C1 segment of cervical spinal cord (tissue), 14 donors: ENCODE measurements at places on chromosomes 11 and 22.

DNA sequence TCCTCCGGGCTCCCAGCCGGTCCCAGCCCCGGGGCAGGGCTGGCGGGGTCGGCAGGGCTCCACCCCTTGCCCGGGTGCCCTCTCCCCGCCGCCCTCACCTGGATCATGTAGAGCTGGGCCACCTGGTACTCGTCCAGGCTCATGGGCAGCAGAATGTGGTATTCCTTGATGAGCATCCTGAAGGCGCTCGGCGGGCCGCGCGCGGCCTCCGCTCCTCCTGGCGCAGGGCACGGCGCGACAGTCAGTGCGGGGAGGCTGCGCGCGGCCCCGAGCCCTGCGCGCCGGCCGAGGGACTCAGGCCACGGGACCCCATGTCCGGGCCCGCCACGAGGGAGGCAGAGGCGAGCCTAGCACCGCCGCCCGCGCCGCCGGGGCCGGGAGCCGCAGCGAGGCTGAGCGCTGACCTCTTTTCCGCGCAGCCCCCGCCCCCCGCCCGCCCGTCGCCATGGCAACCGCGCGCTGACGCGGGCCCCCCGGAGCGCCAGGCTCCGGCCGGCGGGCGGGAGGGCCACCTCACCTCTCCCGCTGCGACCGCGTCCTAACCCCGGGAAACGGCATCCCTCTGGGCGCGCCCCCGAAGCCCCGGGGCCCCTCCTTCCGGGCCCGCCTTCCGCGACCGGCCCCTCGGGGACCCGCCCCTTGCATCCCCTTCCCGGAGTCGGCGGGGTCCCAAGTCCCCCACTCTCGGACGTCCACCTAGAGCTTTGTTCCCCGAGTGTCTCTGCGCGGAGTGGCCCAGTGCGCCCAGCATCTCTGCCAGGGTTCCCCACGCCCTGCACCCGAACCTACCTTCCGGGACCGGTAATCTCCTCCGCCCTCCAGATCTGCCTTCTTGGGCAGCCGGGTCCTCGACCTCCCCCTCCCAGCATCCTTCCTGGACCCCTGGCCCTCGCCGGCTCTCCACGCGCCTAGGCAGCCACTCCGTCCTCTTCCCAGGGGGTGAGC lies 886 bp downstream of the PITPNM1 start:
- no peak for DNase-seq

DNA sequence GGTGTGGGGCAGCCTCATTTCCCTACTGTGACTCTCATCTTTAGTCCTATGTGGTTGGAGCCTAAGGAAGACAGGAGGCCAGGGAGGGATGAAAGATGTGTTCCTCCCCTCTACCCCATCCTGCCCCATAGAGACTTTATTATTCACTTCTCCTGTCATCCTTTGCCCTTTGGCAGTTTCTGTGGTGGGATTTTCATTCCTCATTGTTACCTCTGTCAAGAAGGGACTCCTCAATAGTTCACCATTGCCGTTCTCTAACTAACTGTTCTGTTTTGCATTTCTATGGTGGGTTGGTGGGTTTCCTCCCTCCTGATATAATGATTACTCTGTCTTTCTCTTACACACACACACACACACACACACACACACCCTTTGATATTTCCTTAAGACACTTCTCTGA lies 202.3 kb downstream of the DSCAML1 start:
- DNase-seq = no peak

DNA sequence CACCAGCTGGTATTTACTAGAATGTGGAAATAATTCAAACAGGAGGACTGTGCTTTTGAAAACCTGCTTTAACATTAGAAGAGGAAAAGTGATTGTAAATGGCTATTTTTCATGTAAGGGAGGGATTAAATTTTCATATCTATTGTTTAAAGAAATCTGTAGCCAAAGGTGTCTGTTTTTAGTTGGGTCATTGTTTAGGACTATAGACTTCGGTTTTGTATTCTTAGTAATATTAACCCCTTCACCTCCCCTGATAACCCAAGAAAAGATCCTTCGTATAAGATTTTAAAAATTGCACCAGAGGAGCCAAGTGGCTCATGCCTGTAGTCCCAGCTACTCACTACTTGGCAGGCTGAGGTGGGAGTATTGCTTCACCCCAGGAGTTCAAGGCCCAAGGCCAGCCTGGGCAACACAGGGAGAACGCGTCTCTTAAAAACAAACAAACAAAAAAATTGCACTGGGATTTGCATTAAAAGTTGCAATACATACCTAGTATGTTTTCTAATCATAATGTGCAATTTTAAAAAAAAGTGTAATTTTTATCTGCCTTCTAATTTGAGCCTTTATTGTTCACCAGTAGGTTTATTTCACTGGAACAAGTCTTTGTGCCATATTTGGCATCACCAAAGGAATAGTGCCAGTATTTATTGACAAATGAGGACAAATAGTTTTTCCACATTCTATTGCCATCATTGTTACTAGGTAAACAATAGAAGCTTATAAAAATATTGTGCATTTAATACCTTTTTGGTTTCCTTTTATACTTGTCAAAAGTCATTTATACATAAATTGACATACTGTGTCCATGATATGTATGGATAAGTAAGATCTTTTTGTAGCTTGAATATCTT lies 34.3 kb downstream of the MTMR3 start:
- DNase-seq = no peak

- no peak for DNase-seq
Observed at GRCh38 chr11:12290477-12290922, 86.9 kb upstream of the PARVA start.

DNA sequence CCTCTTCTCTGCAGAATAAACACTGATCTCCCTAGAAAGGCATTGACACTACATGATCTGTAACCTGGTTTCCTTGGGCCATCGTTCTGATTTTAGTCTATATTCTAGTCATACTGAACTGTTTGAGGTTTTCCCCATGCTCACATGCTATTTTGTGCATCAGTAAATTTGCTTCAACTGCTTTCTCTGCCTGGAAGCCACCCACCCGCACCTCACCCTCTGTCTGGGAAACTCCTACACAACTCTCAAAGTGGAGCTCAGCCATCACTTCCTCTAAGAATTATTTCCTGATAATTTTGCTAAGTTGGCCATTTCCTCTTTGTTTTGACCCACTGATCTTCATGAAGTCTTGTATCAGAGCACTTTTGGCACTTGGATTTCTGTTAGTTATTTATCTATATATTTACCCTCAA lies 36.1 kb downstream of the MMP20 start:
- no peak for DNase-seq

GRCh38 chr11:30046578-30046945 lies 29.7 kb upstream of the KCNA4 start:
- DNase-seq = no peak

GRCh38 chr11:31817621-31818424 lies 6.7 kb upstream of the PAX6 start:
- no peak for DNase-seq

- no peak for DNase-seq
Observed at GRCh38 chr11:69788956-69789355, 13.8 kb upstream of the FGF4 start.

- no peak for DNase-seq
Observed at GRCh38 chr22:45296628-45297297, 12.0 kb downstream of the UPK3A start.

DNA sequence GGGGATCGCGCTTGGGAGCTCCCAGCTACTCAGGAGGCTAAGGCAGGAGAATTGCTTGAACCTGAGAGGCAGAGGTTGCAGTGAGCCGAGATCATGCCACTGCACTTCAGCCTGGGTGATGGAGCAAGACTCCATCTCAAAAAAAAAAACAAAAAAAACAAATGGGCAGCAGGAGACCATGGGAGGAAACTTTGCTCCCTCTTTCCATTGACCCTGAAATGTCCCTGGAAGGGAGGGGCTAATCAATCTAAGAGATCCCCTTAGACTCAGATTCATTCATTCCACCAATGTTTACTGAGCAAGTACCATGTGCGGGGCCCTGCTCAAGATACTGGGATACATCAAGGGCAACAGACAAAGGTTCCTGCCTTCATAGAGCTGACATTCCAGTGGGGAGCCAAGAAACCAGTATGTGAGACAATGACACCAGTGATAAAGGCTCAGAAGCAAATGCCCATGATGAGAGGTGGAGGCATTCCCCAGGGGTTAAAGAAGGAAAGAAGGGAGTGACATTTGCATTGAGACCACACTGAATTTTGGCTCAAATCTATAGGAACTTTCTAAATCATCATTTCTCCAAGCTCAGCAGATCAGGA lies 37.7 kb upstream of the TFIP11 start:
- DNase-seq = no peak
